ENCODE measurements at places on chromosomes 2 and 18. TPM values are rescaled to one million over a fixed set of nuclear protein-coding genes. Genes with fewer than 3 reads are reported as not detected.

Gene MTX2
- total RNA-seq = 26.3 TPM

- no peak for DNase-seq
- H3K27me3 ChIP-seq = no peaks in the 10 kb centered on the region
- H3K4me3 ChIP-seq = no peak overlapping the region
Observed at GRCh38 chr2:40851661-40852060, 399.8 kb upstream of the SLC8A1 start.

Gene RAPGEF4
- not detected for total RNA-seq

DNA sequence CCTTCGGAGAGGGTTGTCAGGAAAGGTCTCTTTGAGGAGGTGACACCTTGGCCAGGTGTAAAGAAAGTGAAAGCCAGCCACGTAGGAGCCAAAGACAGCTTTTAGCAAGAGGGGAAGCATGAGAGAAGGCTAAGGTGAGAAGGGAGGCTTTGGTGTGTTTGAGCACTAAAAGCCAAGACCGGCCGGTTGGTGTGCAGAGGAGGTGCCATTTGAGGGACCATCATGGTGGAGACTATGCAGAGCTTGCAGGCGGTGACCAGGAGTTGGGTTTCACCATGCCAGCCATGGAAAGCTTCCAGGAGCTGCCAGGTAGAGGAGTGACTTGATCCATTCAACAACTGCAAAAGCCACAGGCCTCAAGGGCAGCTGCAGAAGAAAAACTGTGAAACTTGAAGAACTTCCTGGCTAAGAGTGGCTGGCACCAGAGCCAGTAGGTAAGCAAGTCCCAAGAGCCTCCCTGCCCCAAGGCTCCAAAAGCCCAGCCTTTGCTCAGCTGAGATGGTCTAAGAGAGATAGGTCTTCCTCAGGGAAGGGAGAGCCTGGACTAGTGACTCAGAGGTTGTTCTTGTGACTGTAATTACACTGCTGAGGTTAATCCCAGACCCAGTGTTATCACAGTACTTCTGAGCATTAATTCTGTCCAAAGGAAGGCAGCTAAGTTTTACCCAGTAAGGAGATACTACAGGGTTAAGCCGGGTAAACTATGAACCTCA lies 319.0 kb downstream of the BCL11A start:
- H3K4me1 ChIP-seq = no peaks in the 10 kb centered on the region
- H3K4me3 ChIP-seq = no peak overlapping the region
- no peak overlapping the region for H3K27ac ChIP-seq
- no peaks in the 10 kb centered on the region for H3K27me3 ChIP-seq
- H3K36me3 ChIP-seq = no peaks in the 10 kb centered on the region
- no peak for DNase-seq

- H3K4me3 ChIP-seq = no peak overlapping the region
- H3K27me3 ChIP-seq = no peaks in the 10 kb centered on the region
- no peak overlapping the region for H3K27ac ChIP-seq
- no peaks in the 10 kb centered on the region for H3K4me1 ChIP-seq
Observed at GRCh38 chr2:239824046-239824694, 201.0 kb downstream of the NDUFA10 start.

Gene CD226
- total RNA-seq = 158 TPM

Gene TMEM178A
- not detected for total RNA-seq

Gene DPP4
- 14.6 TPM for total RNA-seq

Gene ST8SIA5
- total RNA-seq = not detected

GRCh38 chr2:191855382-191855781 lies 8.5 kb upstream of the CAVIN2 start:
- no peak overlapping the region for H3K4me3 ChIP-seq
- no peaks in the 10 kb centered on the region for H3K27me3 ChIP-seq
- H3K36me3 ChIP-seq = no peaks in the 10 kb centered on the region

Gene PLEKHM3
- total RNA-seq = 6.9 TPM

DNA sequence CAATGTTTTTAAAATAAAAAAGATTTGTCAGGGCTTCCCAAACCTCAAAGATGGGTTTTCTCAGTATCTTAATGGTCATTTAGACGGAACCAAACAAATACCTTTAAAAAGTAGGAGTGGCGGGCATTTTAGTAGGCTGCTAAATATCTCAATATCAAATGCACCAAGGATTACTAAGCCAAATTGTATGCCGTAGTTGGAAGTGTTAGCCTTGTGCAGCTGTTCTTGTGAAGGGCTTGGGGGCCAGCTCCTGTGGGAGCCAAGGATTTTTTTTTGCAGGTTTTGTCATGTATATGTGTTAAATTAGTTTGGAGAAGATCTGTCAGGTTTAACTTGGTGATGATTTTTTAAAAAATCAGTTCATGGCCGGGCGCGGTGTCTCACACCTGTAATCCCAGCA lies 52.1 kb downstream of the ACTR2 start:
- no peak overlapping the region for H3K27ac ChIP-seq
- no peak for DNase-seq
- H3K4me1 ChIP-seq = peaks cover 12% of the 10 kb centered on the region

DNA sequence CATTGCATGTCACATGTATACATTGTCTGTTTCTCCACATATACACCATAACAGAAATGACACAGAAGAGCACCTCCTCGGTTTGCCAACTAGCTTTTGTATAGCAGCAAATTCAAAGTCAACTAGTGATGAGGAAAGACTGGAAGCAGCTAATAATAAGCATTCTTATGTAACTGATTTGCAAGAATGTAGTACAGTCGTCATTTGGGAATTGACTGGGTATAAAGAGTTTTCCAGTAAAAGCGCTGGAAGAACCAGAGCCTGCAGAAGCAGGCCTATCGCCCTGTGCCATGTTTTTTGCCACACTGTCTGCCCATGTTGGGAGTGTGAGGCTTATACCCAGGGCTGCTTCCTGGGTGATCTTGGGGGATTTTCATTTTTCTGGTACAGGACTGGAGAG lies 310.6 kb downstream of the GBX2 start:
- no peaks in the 10 kb centered on the region for H3K4me1 ChIP-seq
- H3K36me3 ChIP-seq = no peaks in the 10 kb centered on the region
- DNase-seq = no peak

DNA sequence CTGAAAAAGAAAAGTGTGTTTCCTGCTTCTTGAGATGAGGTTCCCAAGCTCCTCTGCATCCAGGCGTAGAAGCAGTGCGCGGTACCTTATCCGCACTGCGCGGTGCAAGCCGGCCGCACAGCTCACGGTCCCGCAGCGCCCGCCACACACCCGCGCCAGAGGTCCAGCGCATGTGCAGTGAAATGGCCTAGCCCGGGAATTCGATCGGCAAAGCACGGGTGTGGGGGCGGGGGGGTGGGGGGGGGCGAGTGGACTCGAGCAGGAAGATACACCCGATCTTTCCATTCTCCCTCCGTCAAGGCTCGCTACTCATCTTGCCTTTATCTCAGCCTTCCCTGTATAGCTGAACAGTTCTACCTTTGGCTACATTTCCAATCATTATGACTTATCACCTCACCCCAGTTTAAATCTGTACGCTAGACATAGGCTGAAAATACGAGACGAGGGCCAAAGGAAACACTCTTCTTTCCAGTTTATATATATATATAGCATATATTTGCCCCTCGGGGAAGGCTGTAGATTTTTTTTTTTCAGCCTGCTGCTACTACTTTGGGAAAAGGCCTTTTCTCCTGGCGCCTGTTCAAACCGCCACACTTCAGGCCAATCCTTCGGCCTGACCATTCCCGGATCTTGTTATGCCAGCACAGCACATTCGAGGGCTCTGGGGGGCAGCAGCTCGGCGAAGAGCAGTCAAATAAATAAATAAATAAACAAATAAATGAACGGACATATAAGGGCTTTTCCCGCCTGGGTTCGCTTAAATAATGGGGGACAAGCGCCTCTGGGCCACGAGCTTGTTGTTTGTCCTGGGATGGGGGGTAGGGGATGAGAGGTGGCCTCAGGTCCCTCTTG lies 10.4 kb downstream of the HOXD8 start:
- no peaks in the 10 kb centered on the region for H3K36me3 ChIP-seq
- no peak overlapping the region for H3K4me3 ChIP-seq
- H3K27ac ChIP-seq = no peak overlapping the region
- no peak for DNase-seq
- peaks cover 85% of the 10 kb centered on the region for H3K27me3 ChIP-seq

Gene EFHD1
- total RNA-seq = 0.33 TPM

Gene SULT6B1
- total RNA-seq = not detected

GRCh38 chr18:22423878-22424564 lies 6.3 kb upstream of the CTAGE1 start:
- H3K36me3 ChIP-seq = no peaks in the 10 kb centered on the region
- H3K4me3 ChIP-seq = no peak overlapping the region
- no peaks in the 10 kb centered on the region for H3K27me3 ChIP-seq

Gene POMC
- total RNA-seq = 4.7 TPM

DNA sequence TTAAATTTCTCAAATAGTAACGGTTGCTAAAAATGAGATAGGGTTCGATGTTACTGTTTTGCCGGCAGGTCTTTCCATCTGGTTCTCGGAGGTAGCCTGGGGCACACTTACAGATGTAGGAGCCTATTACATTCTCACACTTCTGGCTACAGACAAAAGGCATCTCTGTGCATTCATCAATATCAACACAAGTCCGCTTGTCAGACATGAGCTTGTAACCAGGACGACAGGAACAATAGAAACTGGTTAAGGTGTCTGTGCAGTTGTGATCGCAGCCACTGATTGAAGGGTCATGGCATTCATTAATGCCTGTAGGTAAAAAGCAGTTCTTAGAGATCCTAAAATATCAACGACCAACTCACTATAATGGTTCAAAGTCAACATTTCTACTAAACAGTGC lies 116.3 kb downstream of the DHRS9 start:
- no peak overlapping the region for H3K27ac ChIP-seq
- H3K27me3 ChIP-seq = no peaks in the 10 kb centered on the region
- H3K4me3 ChIP-seq = no peak overlapping the region
- no peaks in the 10 kb centered on the region for H3K36me3 ChIP-seq
- H3K4me1 ChIP-seq = no peaks in the 10 kb centered on the region

DNA sequence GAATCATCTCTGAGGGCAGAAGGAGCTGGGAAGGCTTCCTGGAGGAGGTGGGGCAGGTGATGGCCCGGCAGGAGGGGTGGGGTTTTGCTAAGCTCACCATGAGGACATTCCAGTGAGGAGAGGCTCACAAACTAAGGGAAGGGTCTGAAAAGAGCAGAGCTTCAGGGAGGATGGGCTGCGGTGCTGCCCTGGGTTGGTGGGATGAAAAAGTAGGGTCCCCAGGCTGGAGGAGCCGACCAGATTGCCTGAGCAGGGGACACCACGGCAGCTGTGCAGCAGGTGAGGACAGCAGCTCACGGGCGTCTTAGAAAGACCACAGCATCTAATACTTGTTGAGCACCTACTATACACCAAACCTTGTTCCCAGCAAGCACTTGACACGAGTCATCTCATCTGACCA lies 82.2 kb downstream of the DYSF start:
- H3K27me3 ChIP-seq = no peaks in the 10 kb centered on the region
- H3K4me3 ChIP-seq = no peak overlapping the region
- DNase-seq = no peak

- no peak overlapping the region for H3K27ac ChIP-seq
- no peaks in the 10 kb centered on the region for H3K27me3 ChIP-seq
- no peak overlapping the region for H3K4me3 ChIP-seq
- DNase-seq = no peak
- no peaks in the 10 kb centered on the region for H3K4me1 ChIP-seq
- H3K36me3 ChIP-seq = no peaks in the 10 kb centered on the region
Observed at GRCh38 chr2:139098961-139099360, 318.8 kb upstream of the NXPH2 start.

Gene GMCL1
- 15.5 TPM for total RNA-seq

- no peaks in the 10 kb centered on the region for H3K27me3 ChIP-seq
- H3K4me3 ChIP-seq = no peak overlapping the region
- H3K27ac ChIP-seq = no peak overlapping the region
- no peak for DNase-seq
- no peaks in the 10 kb centered on the region for H3K4me1 ChIP-seq
Observed at GRCh38 chr2:216170076-216170763, 61.1 kb downstream of the XRCC5 start.

All from CD8-positive, alpha-beta memory T cell (primary cell).